ENCODE measurements at places on chromosomes 2 and 18.
A peak's percentile ranks its signal among the peaks of the same experiment; 100 is the strongest.

DNA sequence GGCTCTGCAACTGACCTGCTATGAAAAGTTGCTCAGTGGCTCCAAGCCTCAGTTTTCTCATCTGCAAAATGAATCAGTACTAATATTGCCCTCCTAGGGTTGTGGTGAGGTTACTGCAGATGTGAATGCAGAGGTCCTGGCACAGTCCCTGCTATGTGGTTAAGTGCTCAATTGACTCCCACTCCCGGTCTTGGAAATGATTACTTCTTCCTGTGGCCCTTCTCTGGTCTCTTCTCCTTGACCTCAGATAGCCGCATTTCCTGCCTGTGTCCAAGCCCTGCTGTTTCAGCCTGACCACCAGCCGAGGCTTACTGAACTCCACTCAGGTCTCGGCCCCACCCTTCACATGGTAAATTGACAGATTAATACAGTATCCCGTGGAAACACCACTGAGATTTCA is 26.3 kb downstream of the CNGA3 start:
- no peak for DNase-seq

- no peak for DNase-seq
Measured at GRCh38 chr2:44801289-44801840, 140.1 kb upstream of the SIX3 start.

DNA sequence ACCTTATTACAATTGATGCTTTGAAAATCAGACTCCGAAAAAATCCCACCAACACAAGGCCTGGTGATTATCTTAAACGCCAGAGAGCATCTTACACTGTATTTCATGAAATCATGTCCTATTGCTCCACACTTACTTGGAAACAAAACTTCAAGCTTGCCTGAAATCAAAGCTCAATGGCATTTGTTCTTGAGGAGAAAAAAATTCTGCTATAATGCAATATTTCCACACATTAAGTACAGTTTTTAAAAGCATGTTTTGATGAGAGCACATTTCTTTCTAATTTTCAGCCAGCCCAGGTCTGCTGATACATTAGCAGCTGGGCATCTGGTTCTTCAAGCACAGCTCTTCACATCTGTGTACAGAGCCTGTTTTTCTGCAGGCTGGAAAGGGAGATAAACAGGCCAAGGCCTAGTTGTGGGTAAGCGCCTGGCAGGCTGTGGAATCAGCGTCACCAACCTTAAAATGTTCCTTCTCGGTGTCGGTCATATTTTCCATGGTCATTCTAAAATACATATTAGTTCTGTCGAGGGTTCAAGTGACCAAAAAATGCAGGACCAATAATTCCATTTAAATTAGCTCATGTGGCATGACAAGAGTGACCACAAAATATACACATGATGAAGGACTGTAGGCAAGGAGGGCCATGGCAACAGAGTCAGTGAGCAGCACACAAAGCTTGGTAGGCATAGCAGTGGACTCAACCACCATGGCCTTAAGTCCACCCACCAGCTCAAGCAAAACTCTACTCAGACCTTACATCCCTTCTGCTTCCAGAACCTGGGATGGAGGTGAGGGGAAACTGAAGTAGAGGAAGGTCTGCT is 20.9 kb downstream of the SLC8A1 start:
- DNase-seq = no peak

GRCh38 chr2:206353685-206354084 is 79.2 kb downstream of the ZDBF2 start:
- no peak for DNase-seq

GRCh38 chr2:219445220-219445640 is 10.6 kb downstream of the SPEG start:
- no peak for DNase-seq

GRCh38 chr2:179290329-179290728 is 25.7 kb upstream of the SESTD1 start:
- no peak for DNase-seq

DNA sequence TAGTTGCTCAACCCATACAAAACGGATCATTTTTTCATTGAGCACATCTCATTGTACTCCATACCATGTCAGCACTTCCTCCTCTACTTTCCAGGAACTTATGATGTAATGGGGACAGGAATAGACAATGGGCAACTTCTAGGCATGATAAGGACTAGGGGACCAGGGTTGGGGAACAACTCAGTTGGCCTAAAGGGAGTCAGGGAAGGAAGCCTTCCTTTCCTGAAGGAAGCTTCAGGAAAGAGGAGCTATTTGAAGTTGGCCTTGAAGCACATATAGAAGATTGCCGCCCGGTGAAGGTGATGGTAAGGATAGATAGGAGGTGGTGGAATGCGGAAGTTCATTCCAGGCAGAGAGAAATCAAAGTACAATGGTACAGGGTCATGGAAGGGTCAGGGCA is 283.9 kb downstream of the SLC8A1 start:
- DNase-seq = no peak

- no peak for DNase-seq
Measured at GRCh38 chr18:48866028-48866733, 84.6 kb downstream of the SMAD7 start.

DNA sequence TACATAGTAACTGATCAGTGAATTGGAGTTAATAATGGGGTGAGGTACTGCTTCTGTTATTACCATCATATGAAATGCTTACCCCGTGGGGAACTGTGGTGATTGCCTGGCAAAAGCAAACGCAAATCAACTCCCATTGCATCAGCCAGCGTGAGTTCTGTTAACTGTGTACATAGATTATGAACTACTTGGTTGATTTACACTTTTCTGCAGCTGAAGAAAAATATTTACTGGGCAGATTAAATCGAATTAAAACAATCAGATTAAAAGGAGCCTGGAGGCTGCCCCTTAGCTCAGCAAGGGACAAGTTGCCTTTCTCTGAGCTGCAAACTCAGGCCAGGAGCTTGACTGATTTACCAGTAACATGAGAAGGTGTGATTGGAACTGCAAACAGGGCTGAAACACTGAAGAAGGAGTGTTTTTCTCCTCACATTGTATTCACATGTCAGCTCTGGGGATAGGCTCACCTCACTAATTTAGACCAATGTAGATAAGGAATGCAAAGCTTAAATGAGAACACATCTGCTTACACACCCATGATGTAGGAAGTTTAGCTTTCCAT is 220.1 kb downstream of the OSR1 start:
- DNase-seq = no peak

GRCh38 chr18:51135364-51135763 is 62.1 kb downstream of the MEX3C start:
- no peak for DNase-seq

DNA sequence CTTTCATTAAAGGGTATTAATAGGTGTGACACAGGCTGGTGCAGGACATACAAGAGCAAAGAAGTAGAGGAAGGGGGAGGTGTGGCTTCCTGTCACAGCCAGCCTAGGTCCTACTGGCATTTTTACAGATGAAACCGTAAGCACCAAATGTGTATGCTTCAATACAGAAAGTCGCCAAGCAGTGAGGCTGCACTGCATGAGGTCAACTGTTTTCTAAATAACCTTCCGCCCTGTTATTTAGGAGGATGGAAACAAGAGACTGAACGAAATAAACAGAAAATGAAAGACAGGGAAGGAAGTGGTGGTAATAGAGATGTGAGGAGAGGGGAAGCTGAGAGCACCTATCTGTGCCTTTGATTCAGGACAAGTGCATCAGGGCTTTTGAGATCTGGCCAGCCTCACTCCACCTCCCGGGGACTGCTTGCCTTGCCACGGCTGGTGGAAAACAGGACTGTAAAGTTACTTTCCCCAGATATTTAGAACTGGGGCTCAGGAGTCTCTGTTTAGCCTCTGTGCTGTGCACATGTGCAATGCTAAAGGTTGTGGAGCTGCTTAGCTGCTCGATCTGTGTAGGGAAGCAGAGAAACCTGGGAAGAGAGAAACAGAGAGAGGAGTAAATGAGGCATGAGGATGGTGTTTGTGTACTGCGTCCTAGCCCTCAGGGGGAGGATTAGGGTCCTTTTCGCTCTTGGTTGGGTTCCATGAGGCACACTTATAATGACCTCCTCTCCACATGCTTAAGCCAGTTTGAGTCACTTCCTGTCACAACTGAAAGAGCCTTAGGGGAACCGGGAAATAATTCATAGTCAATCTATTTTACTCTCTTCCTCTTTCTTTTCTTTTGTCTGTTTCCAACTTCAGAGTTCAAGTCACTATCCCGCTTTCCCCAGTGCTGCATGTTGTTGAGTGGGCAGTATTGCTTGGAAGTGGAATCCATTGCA is 62.3 kb upstream of the BOD1L2 start:
- no peak for DNase-seq

DNA sequence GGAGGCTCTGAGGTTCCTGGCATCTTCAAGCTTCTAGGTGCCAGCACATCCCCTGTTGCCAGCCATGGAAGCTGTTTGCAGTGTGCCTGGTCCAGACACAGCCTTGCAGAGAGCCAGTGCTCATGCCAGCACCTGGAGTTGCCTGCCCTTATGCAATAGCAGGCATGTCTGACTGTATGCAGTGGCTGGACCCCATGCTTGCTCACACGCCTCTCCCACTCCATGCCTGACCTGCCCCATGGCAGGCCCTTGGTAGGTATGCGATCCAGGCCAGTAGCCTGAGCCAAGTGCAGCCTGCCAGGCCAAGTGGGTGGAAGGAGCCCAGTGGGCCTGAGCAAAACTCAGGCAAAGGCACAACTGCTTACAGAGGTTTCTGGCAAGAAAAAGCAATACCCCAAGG is 19.5 kb upstream of the SP140L start:
- no peak for DNase-seq

DNA sequence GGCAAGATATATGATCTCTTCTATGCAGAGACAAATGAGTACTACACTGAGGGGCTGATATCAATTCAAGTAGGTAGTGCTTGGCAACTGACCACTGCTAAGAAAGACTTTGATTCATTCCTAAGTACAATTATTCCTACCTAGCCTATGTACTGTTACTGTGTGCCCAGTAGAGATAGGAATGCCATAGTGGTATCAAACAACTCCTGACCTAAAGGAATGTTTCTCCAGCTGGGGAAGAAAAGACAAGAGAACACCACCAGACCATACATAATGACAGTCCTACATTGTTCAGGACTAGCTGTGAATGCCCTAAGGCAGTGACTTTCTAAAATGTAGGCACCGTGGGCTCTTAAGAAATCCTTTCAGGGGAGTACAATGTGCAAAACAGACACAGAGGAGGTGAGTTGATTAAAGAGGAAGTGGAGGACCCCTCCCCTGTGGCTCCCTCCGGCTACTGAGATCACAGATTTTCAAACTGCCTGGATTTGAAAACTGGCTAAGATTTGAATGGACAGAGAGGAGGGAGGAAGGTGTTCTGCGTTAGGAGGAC is 89.1 kb downstream of the ANTXR1 start:
- no peak for DNase-seq

GRCh38 chr2:28976584-28976983 is 4.5 kb upstream of the TOGARAM2 start:
- DNase-seq = no peak

DNA sequence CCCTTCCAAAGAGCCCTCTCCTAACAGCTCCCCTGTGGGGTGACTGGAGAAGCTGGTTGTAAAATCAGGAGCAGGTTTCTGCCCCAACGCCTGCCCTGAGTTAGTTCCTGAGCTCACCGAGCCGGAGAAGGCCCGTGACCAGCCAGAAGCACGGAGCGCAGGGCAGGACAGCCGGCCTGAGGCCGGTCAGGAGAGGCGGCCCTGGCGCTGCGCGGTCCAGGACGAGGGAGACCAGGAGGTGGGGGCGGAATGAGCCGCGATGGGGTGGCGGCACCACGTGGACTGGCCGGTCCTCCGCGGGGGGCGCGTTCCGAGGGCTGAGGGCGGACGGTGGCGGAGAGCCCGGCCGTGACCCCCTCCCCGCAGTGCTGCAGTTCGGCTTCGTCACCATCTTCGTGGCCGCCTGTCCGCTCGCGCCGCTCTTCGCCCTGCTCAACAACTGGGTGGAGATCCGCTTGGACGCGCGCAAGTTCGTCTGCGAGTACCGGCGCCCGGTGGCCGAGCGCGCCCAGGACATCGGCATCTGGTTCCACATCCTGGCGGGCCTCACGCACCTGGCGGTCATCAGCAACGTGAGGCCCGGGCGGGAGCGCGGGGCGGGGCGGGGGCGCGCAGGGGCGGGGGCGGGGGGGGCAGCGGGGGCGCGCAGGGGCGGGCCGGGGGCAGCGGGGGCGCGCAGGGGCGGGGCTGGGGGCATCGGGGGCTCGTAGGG is 29.0 kb downstream of the ANO7 start:
- DNase-seq = peak; percentile 47

GRCh38 chr18:32296851-32297250 is 107.0 kb downstream of the MEP1B start:
- no peak for DNase-seq

- DNase-seq = peak; percentile 24
Measured at GRCh38 chr2:27308359-27308881, at the start of gene UCN. UCN (minus strand) TSS chr2:27308445; CDS start chr2:27307895, 550 bp downstream.

GRCh38 chr18:62500966-62501591 is 21.7 kb upstream of the ZCCHC2 start:
- DNase-seq = no peak

GRCh38 chr2:18432999-18433398 is 127.5 kb downstream of the RDH14 start:
- no peak for DNase-seq

DNA sequence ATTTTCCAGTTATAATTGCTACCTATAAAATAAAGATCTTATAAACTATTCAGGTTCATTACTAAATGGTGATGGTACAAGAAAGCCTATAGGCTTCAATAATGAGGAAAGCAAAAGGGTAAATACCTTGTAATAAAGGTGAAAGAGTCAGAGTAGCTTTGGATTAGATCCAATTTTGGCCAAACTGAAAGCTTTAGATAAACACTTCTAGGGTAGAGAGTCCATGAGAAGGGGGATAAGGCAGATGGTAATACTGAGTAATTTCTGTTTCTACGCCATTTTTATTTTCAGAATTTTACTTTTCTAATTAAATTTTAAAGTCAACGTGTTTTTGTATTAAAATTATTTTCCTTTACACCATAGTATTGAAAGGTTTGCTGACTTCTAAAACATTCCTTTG is 9.4 kb downstream of the CASP8 start:
- no peak for DNase-seq

- no peak for DNase-seq
Measured at GRCh38 chr2:38191516-38191915, 115.6 kb upstream of the CYP1B1 start.

DNA sequence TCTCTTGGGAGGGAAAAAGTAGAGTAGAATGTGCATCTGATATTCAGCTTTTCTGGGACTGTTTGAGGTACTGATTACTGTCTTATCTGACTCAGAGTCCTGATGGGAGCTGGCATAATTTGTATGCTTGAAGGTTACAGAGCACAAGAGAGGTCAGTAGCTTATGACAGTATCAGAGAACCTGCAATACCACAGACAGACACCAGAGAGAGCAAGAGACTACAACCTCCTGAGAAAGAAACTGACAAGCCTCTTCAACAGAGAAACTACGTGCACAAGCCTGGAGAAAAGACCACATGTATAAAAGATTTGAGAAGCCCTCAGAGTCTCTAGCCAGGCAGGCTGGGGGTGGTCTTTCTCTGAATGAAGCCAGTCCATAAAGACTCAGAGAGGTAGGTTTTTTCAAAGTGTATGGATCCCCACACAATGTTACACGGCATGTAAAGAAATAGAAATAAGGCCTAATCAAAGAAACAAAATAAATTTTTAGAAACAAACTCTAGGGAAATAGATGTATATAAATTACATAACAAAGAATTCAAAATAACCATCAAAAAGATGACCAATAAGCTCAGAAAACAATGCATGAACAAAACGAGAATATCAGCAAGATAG is 568.3 kb downstream of the LRRTM4 start:
- no peak for DNase-seq

- DNase-seq = peak; percentile 49
Measured at GRCh38 chr2:225010804-225011203, 31.5 kb downstream of the DOCK10 start.
